ENCODE measurements at places on chromosomes 1 and 21.

GRCh38 chr1:205227584-205228013 is at the start of gene TMCC2:
TSS of gene TMCC2 (plus strand) at chr1:205227946. CDS start at chr1:205228565, 619 bp downstream.
- DNase-seq: peak; percentile 81

- DNase-seq: peak; percentile 58
Observed at GRCh38 chr1:225987491-225988316, 11.4 kb downstream of the SDE2 start.

GRCh38 chr1:196678510-196678884 is 26.7 kb downstream of the CFH start:
- DNase-seq: no peak

- DNase-seq: no peak
Observed at GRCh38 chr1:198622001-198622400, 16.8 kb upstream of the PTPRC start.

- peak; percentile 19 for DNase-seq
Observed at GRCh38 chr1:77063118-77063517, 156.1 kb downstream of the PIGK start.

DNA sequence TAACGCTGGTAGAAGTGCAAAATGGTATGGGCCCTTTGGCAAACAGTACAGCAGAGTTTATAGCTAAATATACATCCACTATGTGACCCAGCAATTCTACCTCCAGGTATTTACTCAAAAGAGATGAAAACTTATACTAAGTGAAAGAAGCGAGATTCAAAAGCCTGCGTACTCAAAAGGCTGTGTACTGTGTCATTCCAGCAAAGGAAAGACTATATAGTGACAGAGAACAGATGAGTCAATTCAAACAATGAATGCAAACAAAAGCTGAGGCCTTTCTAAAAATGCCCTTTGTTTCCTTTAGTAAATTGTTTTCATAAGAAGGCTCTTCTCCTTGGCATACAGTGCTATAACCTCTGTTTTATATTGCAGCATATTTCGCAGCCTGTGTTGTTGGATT is 268.8 kb upstream of the CSF3R start:
- no peak for DNase-seq

- DNase-seq: no peak
Observed at GRCh38 chr1:150789396-150789795, 18.7 kb downstream of the CTSK start.

- DNase-seq: no peak
Observed at GRCh38 chr1:61293986-61294504, 211.7 kb downstream of the NFIA start.

DNA sequence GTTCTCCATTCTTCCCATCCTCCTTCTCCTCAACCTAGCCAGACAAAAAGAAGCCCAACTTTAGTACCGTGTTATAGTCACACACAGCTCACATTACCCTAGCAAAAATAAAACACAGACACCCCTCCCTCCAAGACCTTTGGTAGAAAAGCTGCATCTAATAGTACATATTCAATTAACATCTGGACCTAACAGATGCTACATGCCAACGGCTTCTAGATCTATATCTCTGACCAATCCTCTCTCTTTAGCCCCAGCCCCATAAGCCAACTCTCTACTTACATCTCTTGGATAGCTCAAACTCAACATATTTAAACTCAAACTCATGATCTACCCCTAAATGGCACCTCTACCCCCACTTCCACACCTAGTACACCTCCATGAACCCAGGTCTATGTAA is 233.1 kb downstream of the KCNH1 start:
- no peak for DNase-seq

Data from endothelial cell of umbilical vein (primary cell).